Stimulated activated naive CD8-positive, alpha-beta T cell treated with anti-CD3 and anti-CD28 coated beads, Interleukin-15, Interleukin-2, amounts not matched to agents 100 U/mL and 50 U/mL, for 24 hours (primary cell): ENCODE measurements at places on chromosomes 3 and 15.

GRCh38 chr15:42056934-42057798 lies 36.3 kb upstream of the PLA2G4E start:
- DNase-seq: peak; percentile 65

- DNase-seq: no peak
These were observed 19.9 kb upstream of the DPH6 start for GRCh38 chr15:35565901-35566300.

GRCh38 chr3:128340198-128340903 lies 126.3 kb downstream of the DNAJB8 start:
- no peak for DNase-seq

GRCh38 chr3:48756640-48757039 lies 39.6 kb upstream of the IP6K2 start:
- no peak for DNase-seq

GRCh38 chr3:177538048-177538749 lies 340.9 kb upstream of the TBL1XR1 start:
- no peak for DNase-seq

- no peak for DNase-seq
These were observed 187.9 kb downstream of the NFKBIZ start for GRCh38 chr3:102037209-102037608.

DNA sequence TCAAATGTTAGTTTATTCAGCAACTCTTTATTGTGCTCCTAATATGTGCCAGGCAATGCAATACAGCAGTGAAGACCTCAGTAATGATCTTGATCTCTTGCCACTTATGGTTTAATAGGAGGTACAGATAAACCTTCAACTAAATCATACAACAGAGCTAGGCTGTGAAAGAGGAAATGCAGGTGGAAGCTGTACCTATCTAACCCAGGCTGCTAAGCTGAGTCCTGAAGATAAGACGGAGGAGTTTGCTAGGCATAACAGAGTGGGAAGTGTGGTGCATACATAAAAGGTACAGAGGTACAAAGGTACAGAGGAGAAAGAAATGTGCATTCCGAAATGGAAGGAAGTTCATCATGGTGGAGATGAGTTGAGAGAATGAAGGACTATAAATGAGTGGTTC lies 35.0 kb downstream of the KBTBD8 start:
- no peak for DNase-seq
